DMS79 (cell line): ENCODE measurements at places on chromosomes 3 and 15.

DNA sequence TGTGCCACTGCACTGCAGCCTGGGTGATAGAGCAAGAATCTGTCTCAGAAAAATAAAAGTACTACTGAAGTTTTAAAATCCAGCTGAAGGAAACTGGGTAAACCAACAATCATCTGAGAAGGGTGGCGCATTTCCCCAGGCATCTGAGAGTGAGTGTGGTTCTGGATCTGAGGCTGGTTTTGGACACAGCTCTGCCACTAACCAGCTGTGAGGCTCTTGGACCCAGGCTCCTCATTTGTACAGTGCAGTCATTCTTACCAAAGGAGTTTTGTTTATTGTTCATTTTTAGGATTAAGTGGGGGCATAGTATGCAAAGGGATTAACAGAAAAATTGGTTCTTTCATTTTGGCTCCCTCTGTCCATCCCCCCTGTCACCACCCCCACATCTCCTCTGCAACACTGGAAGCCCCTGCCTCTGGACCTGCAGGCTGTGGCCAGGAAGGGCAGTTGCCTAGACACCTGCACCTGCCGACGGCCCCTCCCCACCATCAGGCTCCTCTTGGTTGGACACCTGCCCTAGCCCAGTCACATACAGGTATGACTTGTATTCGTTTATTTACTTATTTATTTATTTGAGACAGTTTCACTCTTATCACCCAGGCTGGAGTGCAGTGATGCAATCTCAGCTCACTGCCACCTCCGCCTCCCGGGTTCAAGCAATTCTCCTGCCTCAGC, 8.8 kb downstream of the NUP210 start:
- no peak for DNase-seq

- DNase-seq: no peak
These were observed 68.9 kb downstream of the SMAD3 start for GRCh38 chr15:67134067-67134838.

GRCh38 chr15:62809115-62809967, 233.2 kb upstream of the TPM1 start:
- no peak for DNase-seq

- no peak for DNase-seq
These were observed 12.4 kb upstream of the LTF start for GRCh38 chr3:46477145-46477544.

- no peak for DNase-seq
These were observed 730 bp downstream of the SPRED1 start for GRCh38 chr15:38253351-38253781.

GRCh38 chr3:42852441-42852840, 23.2 kb downstream of the CYP8B1 start:
- DNase-seq: no peak
